ENCODE measurements at places on chromosomes 11 and 22. TPM values are rescaled to one million over a fixed set of nuclear protein-coding genes. Genes with fewer than 3 reads are reported as not detected.
A peak's percentile ranks its signal among the peaks of the same experiment; 100 is the strongest.

DNA sequence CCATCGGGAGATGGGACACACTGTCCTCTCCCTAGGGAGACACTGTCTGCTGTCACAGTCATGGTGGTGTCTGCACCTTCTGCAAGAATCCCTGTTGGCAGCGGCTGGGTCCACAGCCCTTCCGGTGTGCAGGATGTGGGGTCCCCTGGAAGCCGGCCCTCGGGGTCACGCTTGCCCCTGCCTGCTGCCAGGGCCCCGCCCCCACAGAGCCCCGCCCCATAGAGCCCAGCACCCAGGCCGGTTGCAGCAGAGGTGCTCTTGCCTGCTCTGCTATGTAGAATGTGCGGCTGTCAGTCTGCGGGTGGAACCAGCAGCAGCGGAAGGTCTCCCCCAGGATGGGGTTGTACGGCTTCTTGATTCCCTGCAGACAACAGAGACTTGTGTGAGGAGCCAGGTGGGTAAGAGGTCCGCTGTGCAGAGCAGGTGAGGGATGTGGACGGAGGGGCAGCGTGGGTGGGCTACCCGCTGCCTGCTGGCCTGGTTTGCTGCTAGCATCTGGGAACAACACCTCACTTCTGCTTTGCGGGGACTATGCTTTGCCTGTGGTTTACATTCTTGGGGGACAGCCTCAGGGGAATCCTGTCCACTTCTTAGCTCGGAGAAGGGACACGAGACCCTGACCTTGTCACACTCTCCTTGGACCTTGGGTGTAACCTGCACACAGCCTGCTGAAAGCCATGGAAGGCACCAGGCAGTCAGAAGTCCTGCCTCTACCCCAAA, 44.9 kb upstream of the CARS1 start:
- no peak for DNase-seq

GRCh38 chr11:48052183-48053044, 72.1 kb downstream of the PTPRJ start:
- peak; percentile 84 for DNase-seq

GRCh38 chr11:76820184-76820566, 37.0 kb downstream of the TSKU start:
- no peak for DNase-seq

DNA sequence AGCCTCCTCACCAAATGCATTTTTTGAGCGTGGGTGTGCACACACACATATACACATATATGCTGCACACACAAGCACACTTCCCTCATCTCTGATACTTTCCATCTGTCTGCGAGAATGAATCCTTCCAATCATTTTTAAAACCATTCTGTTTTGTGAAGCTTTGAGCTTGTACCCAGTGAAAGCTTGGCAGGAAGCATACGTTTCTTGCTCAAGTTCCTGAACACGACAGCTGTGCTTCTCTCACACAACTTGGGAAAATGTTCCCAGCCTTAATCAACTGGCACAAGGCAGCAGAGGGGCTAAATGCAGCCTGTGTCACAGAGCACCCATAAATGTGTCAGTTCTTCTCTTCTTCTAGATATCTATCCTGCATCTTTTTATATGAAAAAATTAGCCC, 524.0 kb upstream of the KIRREL3 start:
- DNase-seq = no peak

- peak; percentile 82 for DNase-seq
These were observed 4.7 kb downstream of the YPEL4 start for GRCh38 chr11:57644748-57645688.

GRCh38 chr11:108468478-108468864, 1.1 kb upstream of the C11orf65 start:
- DNase-seq = no peak

GRCh38 chr22:39678862-39679490, 108.4 kb downstream of the CACNA1I start:
- DNase-seq = no peak

DNA sequence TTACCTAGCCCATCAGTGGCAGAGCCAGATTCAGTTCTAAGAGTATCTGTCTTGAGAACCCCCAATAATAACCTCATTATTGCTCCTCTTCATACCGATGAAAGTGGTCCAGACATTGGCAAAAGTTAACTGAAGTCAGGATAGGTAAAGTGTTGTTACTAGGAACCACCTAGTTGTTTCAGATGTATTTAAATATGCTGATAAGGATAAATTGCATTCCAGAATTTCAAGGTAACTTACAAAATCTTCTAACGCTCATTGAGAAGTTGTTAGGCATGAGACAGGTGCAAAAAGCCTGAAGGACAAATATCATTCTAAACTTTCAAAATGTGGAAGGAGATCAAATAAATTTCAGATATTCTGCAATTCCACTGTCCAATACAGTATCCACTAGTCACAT, 27.8 kb downstream of the VWA5A start:
- DNase-seq = no peak

DNA sequence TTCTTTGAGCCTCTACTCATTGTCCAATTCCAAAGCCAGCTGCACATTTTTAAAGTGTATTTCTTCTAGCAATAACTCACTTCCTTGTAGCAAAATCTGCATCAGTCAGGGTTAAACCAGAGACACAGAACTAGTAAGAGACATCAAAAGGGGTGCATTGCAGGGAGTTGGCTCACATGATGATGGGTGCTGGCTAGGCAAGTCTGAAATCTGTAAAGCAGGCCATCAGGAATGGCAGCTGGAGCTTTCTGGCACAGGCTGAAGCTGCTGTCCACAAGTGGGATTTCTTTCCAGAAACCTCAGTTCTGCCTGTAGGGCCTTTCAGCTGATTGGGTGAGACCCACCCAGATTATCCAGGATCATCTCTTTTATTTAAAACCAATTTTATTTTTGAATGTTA, 698.1 kb downstream of the NTM start:
- no peak for DNase-seq

DNA sequence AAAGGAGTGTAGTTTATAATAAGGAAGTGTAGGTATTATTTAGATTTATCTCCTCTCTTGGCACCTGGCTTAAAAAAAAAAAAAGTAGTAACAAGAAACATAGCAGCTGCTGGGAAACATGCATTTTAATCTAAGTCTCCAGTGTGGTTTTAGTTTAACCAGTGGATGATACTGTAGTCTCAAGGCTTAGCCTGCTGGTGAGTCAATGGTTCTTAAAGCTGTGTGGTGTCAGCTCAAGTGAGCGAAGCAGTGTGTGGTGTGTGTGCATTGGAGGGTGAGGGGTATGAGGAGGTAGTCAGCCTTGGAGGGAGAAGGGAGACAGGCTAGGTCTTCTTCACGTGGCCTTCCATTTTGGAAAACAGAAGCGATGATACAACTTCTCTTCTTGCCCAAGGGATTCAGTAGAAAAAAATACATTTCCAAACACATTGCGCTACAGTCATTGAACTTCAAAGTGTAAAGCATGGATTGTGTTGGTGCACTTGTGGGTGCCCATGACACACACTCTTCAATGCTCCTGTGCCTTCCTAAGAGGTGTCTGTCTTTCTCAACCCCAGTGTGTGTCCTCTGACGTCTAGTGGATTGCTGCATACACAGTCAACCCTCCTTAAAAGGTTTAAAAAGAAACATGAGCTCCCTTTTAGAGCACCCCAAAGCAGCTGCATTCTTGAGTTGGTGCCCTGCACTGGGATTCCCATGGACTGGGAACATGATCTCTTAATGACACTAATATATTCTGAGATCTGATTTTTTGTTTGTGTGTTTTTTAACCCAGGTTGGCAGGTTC, 40.1 kb downstream of the ZBTB16 start:
- DNase-seq = no peak

- DNase-seq = no peak
These were observed 176.0 kb downstream of the ARHGAP42 start for GRCh38 chr11:100863080-100863581.

DNA sequence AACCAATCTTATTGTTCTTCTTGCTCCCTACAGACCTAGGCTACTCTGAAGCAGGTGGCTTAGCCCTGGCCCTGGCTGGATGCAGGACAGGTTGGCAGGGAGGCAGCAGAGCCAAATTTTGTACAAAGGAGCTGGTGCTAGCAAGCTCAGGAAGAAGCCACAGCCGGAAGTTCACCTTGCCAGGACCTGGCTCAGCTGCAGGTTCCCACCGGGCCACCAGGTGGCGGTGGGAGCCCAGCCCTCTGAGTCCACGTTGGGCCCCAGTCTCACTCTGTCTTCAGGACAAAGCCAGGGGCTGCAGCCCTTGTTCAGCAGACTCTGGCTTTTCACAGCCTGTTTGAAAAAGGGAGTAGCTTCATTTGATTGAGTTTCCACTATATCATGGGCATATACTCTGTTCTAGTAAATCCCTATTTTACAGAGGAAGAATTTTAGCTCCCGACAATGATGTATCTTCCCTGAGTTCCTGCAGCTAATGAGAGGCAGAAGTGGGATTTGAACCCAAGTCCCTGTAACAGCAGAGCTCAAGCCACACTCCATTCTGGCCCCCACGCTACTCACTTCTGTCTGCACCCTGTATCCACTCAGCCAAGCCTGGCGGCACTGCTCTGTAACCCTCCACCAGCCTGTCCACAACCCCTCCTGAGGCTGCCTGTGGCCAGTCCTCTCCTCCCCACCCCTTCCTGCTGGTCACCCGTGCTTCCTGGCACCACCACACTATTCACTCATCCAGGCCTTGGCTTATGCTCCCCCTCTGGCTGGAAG, 3.3 kb downstream of the TKFC start:
- peak; percentile 82 for DNase-seq

GRCh38 chr11:44957040-44957515, 6.4 kb upstream of the TP53I11 start:
- DNase-seq = no peak

The KRTAP5-9 gene
- total RNA-seq = not detected

The KRTAP5-11 gene
- total RNA-seq = not detected

The CASP12 gene
- total RNA-seq = 0.96 TPM

The HEPHL1 gene
- total RNA-seq = 0.17 TPM

The DTX4 gene
- 6.9 TPM for total RNA-seq

The OSM gene
- total RNA-seq = 2.5 TPM

All from prostate gland (tissue), 2 donors.